ENCODE measurements at places on chromosomes 4 and X. TPM values are rescaled to one million over a fixed set of nuclear protein-coding genes. Genes with fewer than 3 reads are reported as not detected.

GRCh38 chr4:55002431-55002830 lies 123.0 kb downstream of the KDR start:
- no peak for DNase-seq

GRCh38 chr4:88012647-88013046 lies 5.2 kb downstream of the PKD2 start:
- DNase-seq, result no peak

DNA sequence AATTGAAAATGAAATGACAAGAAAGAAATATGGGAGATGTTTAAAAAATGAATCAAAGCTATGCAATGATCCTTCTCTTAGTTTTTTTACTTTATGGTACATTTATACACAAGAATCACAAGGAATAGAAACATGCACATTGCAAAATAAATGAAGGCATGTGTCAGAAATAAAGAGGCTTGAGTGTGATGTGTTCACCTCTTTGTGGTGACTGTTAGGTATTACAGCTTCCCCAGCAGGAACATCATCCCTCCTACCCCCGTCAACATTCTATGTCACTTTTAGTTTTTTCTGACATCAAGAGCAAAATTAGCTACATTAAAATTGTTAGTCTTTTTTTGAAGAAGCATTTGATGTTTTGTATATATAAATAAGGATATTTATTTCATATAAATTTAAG lies 214.8 kb downstream of the SLC4A4 start:
- no peak for DNase-seq

GRCh38 chr4:166980419-166980818 lies 253.9 kb downstream of the SPOCK3 start:
- DNase-seq, result no peak

- no peak for DNase-seq
These were observed 78.1 kb upstream of the GPM6B start for GRCh38 chrX:13894888-13895565.

DNA sequence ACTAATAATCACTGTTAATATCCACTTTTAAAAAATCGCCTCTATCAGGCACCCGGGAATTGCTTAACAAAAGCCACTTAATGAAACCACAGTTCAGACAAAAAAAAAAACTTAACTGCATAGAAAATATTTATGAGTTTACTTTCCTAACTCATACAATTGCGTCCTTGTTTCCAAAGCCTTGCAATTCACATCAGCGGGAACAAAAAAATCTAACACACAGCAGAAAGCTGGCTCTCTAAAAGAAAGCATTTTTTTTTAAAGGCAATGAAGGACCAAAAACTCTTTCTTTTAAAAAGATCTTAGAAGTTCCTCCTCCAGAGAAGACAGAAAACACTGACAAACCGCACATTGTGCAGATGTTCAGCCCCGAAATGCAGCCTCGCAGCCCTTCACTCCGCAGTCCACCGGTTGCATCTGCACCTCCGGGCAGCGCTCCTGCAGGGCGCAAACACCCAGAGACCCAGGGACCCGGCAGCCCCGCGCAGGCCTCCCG lies 812 bp downstream of the FAT1 start:
- DNase-seq, result peak; percentile 49

- DNase-seq, result no peak
These were observed 142.2 kb upstream of the KCNIP4 start for GRCh38 chr4:22090661-22091351.

GRCh38 chr4:157992038-157992705 lies 180.7 kb downstream of the GASK1B start:
- DNase-seq, result peak; percentile 86

- no peak for DNase-seq
These were observed 11.9 kb downstream of the EXOC1 start for GRCh38 chr4:55865228-55865806.

DNA sequence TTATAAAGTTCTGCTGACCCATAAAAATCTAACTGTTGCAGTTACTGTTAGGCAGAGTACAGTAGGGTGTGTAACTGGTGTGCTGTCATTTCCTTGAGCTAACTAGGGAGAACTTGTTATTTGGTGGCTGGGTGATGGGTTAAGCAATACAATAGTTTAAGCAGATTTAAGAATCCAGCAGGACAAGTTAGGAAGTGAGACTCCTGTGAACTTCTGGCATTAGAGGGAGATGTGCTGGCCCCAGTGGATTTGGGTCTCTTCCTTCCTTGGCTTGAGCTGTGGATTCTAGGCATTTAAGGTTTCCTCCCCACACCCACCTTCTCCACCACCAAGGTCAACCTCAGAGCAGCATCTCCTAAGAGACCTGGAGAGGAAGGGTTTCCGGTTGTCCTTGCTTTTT lies 70.5 kb downstream of the CLCN5 start:
- no peak for DNase-seq

DNA sequence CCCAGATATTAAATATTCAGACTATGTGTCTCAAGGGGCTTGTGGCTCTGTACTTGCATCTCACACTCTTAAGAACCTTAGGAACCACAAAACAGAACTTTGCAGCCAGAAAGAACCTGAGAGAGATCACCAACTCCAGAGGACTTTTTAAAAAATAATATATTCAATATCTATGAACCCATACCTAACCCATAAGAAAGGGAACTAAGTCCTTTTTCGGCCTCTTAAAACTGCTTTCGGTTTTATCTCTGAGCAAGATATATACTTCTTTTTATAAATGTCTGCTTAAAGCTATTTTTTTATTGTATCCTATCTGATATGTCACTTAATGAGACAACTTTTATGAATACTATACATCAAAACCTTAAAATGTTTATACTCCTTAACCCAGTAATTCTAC lies 10.9 kb downstream of the SMARCA1 start:
- no peak for DNase-seq

GRCh38 chr4:44988011-44988410 lies 261.7 kb upstream of the GNPDA2 start:
- DNase-seq, result no peak

DNA sequence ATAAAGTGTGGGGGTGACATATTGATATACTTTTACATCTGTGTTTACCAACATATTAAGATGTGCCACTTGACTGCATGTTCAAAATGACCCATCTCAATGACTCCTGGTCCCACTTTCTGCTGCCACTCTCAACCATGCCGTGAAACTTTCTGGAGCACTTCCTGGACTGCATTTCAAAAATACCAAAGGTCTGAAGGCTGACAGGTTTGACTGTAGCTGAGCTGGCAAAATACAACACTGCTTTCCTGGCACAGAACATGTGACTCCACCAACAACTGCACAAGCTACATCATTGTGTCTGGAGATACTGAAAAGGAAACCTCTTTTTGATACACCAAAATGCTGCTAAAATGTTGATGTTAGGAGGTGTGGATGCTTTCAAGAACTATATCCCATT lies 184.8 kb downstream of the UNC5C start:
- no peak for DNase-seq

DNA sequence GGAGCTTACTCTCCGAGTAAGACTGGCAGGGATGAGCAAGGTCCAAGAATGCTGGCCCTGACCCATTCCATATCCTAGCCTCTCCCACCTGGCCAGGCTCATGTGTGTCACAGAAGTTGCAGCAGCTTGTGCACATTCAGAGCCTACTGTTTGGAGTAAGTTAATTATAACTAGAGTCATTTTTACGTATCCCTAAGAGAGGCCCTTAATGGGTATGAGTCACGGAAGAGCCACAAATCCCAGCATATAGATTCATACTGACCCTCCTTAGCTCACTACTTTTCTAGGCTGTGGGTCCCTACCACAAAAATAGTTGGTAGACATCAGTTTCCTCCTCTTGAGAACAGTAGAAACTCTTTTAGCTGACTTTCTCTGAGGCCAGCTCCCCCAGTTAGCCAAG lies 118.3 kb upstream of the FRG1 start:
- DNase-seq, result no peak

- DNase-seq, result no peak
These were observed 163.9 kb upstream of the ADGRL3 start for GRCh38 chr4:61036071-61036684.

DNA sequence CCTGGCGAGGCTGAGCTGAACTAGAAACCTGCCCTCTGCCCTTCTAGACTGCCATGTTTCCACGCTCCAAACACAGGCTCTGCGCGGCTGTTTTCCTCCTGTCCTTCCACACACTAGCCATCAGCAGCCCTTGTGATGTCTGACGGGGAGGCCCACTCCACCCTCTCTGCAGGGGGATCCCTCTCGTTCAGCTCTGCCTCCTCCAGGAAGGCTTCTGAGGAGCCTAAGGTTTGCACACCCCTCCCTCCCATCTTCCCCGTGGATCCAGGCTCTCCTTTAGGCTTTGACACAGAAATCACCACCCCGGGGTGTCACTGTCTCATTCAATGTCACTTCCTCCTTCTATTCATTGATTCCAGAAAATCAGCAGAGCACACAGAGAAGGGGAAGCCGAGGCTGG lies 38.6 kb upstream of the CRMP1 start:
- no peak for DNase-seq

DNA sequence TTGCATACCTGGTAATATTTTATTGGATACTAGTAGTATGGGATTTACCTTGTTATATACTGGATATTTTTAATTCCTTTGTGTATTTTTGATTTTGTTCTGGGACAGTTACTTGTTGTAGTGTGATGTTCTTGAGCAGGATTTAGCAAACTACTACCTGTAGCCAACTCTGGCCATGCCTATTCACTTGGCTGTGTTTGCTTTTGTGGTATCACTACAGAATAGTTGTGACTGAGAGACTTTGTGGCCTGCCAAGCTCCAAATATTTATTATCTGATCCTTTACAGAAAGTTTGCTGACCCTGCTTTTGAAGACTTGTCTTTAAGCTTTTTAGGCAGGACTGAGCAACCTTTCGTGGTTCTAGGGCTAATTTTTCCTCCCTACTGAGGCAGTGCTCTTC lies 17.8 kb downstream of the ZCCHC4 start:
- no peak for DNase-seq

DNA sequence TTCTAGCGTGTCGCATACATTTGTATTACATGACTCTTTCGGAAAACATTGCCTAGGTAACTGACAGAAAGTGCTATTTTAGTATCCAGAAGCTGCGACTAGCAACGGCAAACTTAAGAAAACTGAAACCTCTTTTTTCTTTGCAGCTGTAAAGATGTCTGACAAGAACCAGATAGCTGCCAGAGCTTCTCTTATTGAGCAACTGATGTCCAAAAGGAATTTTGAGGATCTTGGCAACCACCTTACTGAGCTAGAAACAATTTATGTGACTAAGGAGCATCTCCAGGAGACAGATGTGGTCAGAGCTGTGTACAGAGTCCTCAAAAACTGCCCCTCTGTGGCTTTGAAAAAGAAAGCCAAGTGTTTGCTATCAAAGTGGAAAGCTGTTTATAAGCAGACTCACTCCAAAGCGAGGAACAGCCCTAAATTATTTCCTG lies 9.4 kb downstream of the TCEANC start:
- DNase-seq, result no peak

GRCh38 chr4:165248102-165248501 lies 40.7 kb downstream of the KLHL2 start:
- no peak for DNase-seq

- DNase-seq, result no peak
These were observed 67.4 kb upstream of the EPHA5 start for GRCh38 chr4:65737672-65738071.

TMEM271 gene
- total RNA-seq, result not detected

NPY2R gene
- 0.51 TPM for total RNA-seq

SULT1E1 gene
- total RNA-seq, result not detected

TMPRSS11A gene
- not detected for total RNA-seq

CDKN2AIP gene
- 18.9 TPM for total RNA-seq

BRCC3 gene
- 28.5 TPM for total RNA-seq

DGAT2L6 gene
- total RNA-seq, result not detected

CENPVL2 gene
- total RNA-seq, result not detected

SYTL4 gene
- total RNA-seq, result 47.1 TPM

GPR78 gene
- not detected for total RNA-seq

RAB33B gene
- total RNA-seq, result 5.4 TPM

SEC31A gene
- 167 TPM for total RNA-seq

MAMLD1 gene
- 0.69 TPM for total RNA-seq

GK2 gene
- not detected for total RNA-seq

Measured in mucosa of descending colon (tissue), 3 donors.